Iris pigment epithelial cell (primary cell): ENCODE measurements at places on chromosomes 4 and X.

DNA sequence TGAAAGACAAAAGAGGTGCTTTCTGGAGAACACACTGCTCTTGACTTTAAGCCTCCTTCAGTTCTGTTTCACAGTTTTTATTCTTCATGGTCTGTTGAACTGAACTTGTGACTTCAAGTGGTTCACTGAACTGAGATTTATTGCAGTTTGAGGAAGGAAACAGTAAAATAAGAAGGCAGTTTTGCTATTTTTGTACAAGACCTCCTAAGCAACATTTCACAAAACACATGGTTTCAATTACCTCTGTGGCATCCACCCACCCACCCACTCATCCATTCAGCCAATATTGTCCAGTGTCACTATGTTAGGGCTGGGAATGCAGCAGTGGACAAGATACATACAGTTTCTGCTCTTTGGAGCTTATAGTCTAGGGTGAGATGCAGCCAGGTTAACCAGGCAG is 131.3 kb downstream of the IL1RAPL2 start:
- no peak for DNase-seq

- DNase-seq = peak; percentile 94
These were observed 49.6 kb downstream of the LNX1 start for GRCh38 chr4:53541577-53542206.

DNA sequence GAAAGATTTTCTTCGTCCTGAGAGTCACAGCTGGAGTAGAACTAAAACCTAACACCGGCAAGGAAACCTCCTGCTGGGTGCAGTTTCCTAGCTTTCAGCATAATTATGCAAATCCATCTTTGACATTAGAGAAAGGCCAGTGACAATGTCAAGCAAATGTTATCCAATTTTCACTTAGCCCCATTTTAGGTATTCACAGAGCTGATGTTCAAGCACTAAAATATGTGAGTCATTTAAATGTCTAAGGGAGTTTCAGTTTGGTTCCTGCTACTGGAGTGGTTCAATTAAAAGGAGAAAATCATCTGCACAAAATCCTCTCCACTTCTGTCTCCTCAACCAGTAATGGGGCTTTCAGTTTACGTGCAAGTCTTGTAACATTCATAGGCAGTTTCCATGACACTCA is 37.1 kb upstream of the AMOT start:
- no peak for DNase-seq

GRCh38 chrX:91435395-91435794 is 756 bp downstream of the PABPC5 start:
- no peak for DNase-seq

DNA sequence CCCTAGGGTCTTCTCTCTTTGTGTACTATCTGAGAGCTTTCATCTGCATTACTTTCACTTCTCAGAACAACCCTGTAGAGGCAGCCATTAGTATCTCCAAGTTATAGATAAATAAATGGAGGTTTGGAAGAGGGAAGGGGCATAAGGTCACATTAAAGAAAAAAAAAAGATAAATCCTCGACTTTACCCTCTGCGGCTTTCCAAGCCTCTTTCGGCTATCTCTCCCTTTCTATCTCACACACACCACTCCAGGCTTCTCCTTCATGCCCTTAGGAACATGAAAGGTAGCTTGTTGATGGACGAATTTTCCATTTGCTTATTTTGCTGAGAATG is 660 bp upstream of the ARHGEF9 start:
- DNase-seq = no peak
